Naive thymus-derived CD8-positive, alpha-beta T cell (primary cell): ENCODE measurements at places on chromosomes 3 and 15.

DNA sequence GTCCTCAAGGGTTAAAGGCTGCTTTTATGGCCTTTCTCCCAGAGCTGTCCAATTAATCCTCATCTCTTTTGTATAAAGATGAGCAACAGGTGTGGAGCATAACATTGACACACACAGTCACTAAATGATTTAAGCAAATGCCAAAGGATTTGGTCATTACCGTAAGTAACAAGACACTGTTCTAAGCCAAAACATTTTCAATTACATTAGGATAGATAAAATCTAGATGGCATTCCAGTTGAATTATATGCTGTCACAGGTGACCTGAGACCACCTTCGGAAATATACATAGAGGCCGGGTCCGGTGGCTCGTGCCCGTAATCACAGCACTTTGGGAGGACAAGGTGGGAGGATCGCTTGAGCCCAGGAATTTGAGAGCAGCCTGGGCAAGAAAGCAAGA lies 105.3 kb upstream of the UBE3A start:
- DNase-seq, result no peak

DNA sequence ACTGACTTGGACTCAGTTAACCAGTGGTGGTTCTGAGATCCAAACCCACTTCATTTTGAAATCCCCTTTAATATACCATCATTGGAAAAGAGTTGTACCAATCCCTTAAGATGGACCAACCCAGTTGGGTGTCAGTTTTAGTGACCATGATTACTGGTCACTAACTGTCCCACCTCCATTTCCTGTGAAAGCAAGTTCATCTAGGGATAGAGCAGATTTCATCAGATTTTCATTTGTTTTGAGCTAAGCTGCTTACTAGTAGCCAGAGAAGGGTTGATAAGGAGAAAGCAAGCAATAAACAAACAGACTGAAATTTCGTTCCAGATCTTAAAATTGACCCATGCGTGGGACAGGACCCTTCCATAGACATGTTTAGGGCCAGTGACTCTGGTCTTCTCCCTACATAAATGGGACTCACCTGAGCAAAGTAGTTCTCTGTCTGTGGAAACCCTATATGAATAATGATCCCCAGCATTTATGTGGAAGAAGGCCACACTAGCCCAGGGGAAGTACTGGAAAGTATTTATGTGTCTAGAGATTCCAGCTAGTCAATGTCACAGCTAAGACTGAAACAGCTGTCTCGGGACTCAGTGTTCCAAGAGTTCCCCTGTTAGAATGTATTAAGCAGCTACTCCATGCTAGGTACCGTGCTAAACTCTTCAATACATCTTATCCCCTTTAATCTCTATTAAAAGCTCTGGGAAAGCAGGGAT lies 196.0 kb upstream of the BCL6 start:
- no peak for DNase-seq

GRCh38 chr15:38389924-38390542 lies 63.9 kb upstream of the FAM98B start:
- peak; percentile 26 for DNase-seq

- DNase-seq, result no peak
Observed at GRCh38 chr15:57460208-57460816, 84.0 kb downstream of the CGNL1 start.

DNA sequence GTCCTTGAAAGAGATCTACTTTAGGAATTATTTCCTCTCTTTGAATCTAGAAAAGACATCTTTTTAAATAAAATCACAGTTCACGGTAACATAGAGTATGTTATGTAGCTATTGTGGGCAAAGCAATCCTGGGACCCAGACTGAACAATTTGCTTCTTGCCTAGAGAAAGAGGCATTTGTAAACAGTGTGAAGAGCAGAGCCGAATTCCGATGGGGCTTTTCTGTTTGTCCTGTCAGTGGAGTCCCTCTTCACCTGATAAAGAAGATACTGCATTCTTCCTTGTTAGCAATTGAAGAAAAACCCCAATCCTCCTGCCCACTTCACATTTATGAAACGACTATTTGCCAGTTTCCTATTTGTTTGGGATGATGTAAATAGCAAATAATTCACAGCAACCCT lies 462.9 kb downstream of the WDR72 start:
- DNase-seq, result no peak

- no peak for DNase-seq
Observed at GRCh38 chr15:69930754-69931153, 167.0 kb downstream of the TLE3 start.

DNA sequence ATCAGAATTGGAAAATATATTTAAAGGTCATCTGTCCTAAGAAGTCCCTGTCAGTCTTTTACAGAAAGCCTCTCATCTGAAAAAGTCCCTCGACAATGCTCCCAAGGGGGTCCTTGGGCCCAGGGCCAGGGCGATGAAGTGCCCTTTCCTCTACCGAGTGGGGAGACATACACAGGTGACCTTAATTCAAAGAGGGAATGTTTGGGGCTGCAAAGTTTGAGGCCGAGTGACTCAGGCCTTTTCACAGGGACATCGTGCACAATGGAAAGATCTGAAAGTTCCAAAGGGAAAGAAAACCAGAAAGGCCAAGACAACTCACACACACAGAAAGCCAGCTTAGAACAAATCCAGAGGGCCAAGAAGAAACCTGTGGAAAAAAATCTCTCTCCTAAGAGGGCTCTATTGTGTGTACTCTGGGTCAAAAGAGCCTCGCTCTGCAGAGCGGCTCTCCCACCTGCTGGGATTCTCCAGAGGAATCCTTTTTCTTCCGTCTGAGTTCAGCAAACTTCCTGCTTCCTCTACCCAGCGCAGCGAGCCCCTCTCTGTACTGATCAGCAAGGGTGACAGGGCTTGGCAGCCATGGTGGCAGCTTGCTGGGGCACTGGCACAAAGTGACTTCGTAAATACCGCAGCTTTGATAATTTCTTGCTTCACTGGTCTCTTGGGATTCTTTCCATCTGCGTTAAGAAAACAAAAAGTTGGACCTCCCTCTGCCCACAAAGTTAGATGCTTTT lies 259.1 kb downstream of the OPA1 start:
- no peak for DNase-seq
